ENCODE measurements at places on chromosomes 7 and 10.

GRCh38 chr10:19707376-19707775 lies 108.9 kb upstream of the PLXDC2 start:
- no peak for DNase-seq

- no peak for DNase-seq
These were observed 90.3 kb downstream of the INPP5A start for GRCh38 chr10:132627666-132628531.

GRCh38 chr10:110657973-110658691 lies 14.0 kb downstream of the RBM20 start:
- no peak for DNase-seq

DNA sequence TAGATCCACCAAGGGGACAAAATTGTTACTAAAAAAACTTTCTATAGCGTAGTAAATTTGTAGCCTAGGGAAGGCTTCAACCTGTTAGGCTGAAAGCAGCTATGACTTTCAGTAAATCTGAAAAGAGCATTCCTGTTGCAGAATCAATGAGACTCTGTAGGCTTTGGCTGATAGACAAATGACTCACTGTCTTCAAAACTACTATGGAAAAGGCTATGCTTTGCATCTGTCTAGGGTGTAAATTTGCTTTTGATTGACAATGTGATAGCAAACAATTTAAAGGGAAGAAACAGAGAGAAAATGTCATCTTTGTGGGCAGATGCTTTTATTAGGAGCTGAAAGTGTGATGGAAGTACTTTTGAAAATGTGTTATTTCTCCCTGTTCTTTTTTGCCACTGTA lies 60.6 kb downstream of the ARL5B start:
- no peak for DNase-seq

DNA sequence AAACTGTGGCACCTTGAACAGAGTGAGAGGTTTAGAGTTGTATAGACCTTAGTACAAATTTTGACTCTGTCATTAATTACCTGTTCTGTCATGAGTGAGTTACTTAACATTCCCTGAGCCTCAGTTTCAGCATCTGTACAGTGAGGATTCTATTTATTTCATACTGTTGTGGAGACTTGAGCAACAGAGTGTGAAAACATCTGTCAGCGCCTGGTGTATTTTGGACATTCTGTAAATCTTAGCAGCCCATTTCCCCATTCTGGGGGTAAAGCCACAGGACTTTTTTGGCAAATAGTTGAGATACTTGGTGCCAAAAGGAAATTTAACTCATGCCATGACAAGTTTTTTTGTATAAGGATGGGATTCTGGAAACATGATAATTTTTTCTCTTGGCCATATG lies 94.8 kb downstream of the AUTS2 start:
- no peak for DNase-seq

- no peak for DNase-seq
These were observed 10.8 kb downstream of the ZNF394 start for GRCh38 chr7:99489235-99489634.

DNA sequence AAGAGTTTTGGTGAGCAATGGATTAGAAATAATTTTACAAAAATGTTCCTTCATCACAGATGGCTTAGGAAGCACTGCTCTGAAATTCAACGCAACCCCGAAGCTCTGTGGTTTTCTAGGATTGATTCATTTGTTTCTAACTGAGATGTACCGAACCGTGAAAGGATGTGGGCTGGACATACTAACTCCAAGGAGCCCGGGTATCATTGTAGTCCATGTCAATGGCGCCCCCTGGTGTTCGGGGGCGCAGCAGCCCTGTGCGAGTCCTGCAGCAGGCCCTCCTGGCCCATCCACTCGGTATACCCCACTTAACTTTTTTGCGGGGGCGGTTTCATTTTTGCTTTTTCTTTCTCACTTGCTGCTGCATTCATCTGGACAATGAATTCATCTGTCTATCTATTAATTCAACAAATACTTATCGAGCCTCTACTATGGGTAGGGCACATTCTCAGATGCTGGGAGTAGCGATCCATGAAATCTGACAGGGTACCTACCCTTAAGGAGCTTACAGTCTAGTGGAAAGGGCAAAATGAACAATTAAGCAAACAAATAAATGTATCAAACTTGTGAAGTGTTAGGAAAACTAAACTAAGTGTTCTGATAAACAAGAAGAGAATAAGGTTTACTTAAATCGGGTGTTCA lies 25.2 kb upstream of the ITPRID1 start:
- DNase-seq: no peak

GRCh38 chr7:76300166-76300731 lies 2.2 kb upstream of the HSPB1 start:
- no peak for DNase-seq

DNA sequence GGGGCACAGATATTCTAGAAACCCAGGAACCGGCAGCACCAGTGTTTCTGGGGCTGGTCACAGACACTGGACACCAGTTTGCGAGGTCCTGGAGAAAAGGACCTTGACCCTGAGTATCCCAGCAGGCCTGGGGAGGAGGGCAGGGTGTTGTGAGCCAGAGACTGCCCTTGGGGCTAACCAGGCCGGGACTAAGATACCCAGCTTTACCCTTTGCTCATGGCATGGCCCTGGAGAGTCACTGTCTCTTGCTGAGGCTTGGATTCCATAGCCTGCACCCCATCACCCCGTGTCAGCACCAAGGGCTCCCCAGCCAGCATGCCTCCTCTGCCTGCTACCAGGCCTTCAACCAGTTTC lies 124.4 kb downstream of the COL26A1 start:
- no peak for DNase-seq

- no peak for DNase-seq
These were observed 859 bp upstream of the CH25H start for GRCh38 chr10:89207801-89208551.

DNA sequence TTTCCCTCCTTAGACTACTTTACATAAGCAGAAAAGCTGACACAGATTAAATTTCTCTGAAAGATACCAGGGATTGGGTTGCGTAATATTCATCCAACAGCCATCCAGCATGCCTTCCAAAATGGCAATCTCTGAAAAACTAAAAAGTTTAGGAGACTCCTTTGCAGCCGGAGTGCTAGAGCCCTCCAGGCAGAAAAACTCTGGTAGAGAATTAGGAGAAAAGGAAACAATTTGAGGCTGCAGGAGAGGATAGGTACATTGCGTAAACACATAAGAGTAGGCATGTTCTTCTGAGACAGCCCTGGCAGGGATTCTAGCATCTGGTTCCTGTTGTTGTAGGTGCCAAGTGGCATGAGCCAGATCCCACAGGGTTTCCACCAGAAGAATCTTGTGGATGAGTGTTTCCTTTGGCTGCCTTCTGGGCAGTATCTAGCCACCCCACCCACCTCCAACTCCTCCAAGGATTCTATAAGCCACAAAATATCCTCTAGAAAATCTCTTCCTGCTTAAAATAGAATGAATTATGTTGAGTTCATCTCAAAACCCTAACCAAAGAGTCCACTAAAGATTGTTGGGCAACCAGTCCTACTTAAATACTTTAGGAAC lies 402.4 kb downstream of the HGF start:
- no peak for DNase-seq

GRCh38 chr7:7673240-7673550 lies 32.6 kb downstream of the UMAD1 start:
- no peak for DNase-seq

GRCh38 chr10:9786576-9786975 lies 1231.1 kb upstream of the CELF2 start:
- DNase-seq: no peak
